ELR (cell line): ENCODE measurements at places on chromosomes 6 and 20.

GRCh38 chr6:110858562-110859214 lies 15.9 kb upstream of the AMD1 start:
- no peak for DNase-seq

DNA sequence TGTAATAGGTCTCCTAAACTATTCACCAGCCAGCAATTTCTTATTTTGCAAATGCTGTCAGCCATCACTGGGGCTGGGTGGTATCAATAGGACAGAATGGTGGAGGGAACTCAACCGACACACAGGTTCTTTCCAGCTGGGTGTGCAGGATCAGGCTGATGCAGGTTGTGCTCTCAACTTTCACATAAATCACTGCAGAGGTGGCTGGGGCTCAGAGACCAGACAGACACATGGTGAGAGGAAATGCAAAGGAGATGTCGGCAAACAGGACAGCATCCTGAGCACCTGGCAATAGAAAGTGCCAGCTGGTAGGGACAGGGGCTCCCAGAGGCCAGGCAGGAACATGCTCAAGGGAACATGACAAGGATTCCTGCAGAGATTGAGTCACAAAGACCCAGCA lies 254.9 kb downstream of the SOD2 start:
- DNase-seq: no peak

DNA sequence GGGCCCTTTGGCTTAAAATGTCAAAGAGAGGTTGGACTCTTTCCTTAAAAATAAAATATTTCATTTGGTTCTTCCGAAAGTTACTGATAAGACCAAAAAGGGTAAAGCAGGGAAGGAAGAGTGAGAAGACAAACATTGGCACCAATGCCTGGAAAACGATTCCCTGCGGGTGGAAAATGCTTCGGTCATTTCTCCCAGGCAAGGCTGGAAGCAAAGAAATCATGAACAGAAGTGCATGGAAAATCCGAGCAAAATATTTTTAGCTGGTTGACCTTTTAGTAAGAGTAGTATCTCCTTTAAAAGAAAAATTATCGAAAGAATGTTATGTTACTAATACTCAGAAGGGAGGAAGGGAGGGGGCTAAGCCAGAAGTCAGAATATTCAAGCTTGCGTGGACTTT lies 62.7 kb downstream of the TMEM170B start:
- DNase-seq: no peak

DNA sequence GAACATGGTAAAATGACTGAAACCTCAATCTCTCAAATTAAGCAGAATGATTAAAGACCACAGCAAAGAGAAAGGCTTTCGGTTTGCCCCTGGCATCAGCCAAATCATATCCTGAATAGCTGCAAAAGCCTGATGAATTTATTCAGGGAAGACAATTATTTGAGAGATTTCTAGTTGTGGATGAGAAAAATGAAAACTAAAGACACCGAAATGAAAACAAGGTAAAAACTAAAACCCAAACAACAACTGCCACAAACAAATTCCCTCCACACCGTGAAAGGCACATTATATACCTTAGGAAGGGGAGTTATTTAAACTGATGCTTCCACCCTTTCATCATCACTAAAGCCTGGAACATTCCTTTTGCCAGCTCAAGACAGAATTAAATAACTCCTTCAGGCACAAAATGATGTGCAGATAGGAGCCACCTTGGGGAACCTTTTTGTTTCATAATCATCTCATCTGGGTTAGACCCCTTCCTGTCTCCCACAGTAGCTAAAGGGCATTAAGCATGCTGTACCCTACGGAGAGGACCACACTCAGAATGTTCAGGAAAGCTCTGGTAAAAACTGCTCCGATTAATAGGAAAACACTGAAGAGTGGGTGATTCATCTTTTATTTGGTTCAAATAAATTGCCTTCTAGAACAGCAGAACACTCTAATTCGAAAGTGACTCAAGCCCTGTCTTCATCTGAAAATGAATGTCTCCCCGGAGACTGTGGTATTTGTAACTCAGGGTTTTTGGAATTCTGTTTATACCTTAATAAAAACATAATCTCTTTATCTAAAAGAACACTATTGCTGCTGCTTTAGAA lies 9.1 kb upstream of the ANKRD60 start:
- peak; percentile 87 for DNase-seq

DNA sequence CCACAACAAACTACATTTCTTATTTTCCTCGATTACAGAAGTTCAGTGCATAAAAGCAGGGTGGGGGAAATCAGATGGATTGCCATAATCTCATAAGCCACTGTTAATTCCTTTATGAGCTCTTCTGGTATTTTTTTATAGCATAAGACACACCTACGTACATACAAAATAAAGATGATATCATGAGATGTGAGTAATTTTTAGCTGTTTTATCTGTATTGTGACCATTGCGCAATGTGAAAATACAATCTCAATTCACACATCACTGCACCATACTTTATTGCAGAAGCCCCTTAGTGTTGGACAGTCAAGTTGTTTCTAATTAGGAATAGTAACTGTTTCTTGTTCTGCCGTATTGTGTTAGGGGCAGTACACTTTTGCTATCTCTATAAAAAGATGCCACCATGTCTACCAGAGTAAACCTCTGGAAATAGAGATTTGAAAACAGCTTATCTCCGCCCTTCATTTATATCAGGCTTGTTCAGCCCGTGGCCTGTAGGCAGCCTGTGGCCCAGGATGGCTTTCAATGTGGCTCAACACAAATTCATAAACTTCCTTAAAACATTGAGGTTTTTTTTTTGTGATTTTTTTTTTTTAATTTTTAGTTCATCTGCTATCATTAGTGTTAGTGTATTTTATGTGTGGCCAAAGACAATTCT lies 90.4 kb downstream of the FARS2 start:
- DNase-seq: no peak

DNA sequence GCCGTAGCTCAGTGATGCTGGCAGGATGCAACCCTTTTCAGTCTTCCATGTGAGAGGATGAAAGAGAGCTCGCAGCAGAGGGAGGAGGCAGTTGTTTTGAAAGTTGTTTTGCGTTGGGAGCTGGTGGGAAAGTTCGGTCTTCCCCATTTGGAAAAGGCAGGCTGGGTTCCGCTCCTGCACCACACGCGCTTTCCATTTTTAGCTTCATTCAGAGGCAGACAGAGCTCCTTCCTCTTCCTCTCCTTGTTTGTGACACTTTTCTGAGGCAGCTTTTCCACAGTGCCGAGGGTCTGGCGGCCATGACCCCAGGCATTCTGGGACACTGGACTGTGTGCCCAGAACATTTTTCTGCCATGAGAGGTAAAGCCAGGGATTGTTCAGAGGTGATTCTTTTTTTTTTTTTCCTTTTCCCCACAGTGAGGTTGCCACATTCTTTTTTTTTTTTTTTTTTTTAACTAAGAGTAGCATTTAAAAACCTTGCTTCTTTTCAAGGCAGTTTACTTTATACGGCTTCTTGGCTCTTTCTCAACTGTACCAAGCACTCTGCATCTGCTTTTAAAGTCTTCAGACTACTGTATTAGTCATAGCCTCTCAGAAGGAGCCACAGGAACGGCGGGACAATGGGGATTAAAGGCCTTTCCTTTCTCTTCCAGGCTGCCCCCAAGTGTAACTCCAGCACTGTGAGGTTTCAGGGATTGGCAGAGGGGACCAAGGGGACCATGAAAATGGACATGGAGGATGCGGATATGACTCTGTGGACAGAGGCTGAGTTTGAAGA lies 1.6 kb downstream of the PRDM1 start:
- DNase-seq: peak; percentile 82

- no peak for DNase-seq
These were observed 38.9 kb upstream of the CD2AP start for GRCh38 chr6:47438481-47439347.

DNA sequence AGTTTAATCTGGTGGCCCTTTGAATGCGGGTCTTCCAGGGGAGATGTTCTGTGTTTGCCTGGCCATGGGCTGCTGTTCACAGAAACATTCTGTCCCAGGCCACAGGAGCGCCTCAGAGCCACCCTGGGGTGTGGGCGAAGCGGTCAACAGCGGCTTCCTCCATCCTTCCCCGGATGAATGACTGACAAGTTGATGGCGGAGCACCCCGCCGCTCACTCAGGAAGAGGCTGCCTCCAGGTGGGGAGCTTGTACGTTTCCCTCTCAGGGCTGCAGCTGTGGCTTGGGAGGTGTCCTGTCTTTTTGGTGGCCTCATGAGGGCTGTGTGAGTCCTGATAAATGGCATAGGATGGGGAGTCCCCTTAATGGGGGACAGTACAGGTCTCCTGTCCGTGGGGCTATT lies 178.4 kb downstream of the NRN1 start:
- DNase-seq: no peak

DNA sequence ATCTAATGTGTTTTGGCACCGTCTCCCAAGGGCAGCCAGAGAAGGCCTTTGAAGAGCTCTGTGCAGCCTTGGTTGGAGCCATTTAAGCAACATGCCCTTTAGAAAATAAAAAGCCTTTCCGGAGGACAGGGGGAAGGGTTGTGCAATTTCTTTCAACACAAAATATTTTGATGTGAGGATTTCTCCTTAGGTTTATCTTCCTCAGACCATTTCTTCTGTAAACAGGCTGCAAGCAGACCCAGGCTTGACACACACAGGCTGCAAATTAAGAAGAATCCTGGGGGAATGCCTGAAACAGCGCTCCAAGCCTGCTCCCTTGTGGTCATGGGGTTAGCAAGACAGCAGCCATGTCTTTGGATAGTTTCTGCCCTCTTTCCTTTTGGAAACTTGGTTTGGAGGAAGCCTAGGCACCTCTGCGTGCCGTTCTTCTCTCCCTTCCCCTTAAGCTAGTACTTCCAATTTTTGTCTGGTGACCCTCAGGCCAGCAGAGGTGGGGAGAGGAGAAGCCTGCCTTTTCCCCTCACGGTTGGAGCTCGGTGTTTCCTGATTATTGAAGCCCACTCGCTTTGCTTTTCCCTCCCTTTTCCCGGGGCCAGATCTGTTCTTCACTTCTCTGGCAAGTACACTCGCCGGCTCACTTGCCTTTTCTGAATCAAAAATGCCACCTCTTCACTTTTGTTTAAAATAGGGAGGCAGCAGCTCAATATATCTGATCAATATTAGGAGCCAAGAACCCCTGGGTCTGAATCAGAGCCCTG lies 39.6 kb upstream of the NOX3 start:
- DNase-seq: peak; percentile 60

DNA sequence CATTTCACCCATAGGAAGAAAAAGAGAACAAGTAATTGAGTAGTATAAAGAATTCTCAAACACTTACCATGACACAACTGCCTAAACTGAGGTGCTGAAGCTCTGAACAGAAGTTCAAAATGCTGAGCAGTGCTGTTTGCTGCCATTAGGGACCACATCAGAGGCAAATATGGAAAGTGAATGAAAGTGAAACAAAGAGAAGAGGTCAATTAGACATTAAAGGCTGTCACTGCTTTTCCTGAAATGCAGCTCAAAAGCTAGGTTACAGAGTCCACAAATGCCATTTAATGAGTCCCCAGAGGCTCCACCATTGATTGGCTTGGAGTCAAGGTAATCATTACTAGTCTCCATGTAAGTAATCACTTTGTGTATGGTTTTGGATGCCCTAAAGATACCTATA lies 46.1 kb downstream of the POU3F2 start:
- no peak for DNase-seq

GRCh38 chr6:35294308-35294945 lies 3.2 kb upstream of the DEF6 start:
- DNase-seq: peak; percentile 58

- no peak for DNase-seq
These were observed 28.4 kb downstream of the MAP3K5 start for GRCh38 chr6:136763716-136764516.

GRCh38 chr20:48875914-48876240 lies 45.6 kb upstream of the ARFGEF2 start:
- peak; percentile 80 for DNase-seq

DNA sequence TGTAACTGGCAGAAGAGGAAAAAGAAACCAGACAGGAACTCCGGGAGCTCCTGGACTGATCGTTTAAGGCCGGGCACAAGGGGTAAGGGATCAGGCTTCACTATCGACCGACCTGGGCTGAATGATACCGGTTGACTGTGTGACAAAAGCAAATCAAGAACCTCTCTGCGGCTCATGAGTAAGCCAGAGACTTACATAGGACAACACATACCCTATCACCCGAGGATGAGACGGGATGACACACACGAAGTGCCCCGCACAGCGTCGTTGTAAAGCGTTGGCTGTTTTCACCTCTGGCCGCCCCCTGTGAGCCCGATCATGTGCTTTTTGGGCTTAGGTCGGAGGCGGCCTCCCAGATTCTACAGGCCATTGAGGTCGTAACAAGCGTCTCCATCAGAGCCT lies 695 bp upstream of the TGIF2 start:
- DNase-seq: peak; percentile 79

GRCh38 chr6:87710090-87710489 lies 8.1 kb upstream of the AKIRIN2 start:
- no peak for DNase-seq

DNA sequence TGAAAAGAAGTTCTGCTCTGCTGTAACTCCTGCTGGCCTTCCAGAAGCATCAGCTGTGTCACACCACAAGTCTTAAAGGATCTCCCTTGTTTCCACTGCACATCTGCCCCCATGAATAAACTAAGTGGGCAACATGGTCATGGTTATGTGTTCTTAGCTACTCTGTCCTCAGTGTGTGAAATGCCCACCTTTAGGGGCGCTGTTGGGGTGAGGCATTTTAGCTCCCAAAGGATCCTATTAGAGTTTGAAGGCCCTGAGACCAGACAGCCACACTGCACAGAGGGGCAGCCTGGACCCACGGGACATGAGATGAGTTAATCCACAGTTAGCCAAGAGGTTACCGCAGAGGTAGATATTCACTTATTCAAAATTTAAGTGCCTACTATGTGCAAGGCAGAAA lies 294.3 kb upstream of the QKI start:
- DNase-seq: peak; percentile 12
